ENCODE measurements at places on chromosomes 7 and 10.

- DNase-seq = no peak
These were observed 10.2 kb downstream of the CUTC start for GRCh38 chr10:99742254-99742653.

DNA sequence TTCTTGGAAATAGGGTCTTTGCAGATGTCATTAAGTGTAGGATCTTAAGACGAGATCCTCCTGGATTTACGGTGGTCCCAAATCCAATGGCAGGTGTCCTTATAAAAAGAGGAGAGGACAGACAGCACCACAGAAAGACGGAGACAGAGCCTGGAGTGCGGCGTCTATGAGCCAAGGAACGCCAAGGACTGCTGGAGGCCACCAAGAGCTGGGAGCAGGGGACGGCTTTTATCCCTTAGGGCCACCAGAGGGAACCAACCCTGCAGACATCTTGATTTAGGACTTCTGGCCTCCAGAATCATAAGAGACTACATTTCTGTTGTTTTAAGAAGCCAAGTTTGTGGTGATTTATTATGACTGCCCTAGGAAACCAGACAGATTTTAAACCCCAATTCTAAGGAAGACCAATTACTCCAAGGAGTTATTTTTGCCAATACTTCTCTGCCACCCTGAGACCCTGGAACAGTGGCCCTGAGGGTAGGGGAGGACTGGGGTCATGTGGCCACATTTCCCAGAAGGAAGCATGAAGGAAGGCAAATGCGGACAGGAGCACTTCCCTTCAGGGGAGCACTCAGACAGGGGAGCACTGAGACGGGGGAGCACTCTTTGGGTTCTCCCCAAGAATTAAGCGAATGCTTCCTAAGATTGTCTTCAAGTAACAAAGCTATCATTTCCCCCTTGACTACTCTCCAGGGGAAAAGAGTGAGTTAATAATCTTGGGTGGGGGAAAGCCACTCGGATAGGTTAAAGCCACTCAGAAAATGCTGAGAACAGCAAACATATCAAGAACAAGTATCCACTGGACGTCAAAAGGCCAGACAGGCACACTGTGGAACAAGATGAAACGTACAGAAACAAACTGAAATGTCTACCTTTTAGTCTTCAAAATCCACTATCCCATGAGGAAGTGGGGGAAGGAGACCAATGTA lies 67.5 kb downstream of the CHST15 start:
- DNase-seq = no peak

- DNase-seq = peak; percentile 99
These were observed 31.8 kb upstream of the VCL start for GRCh38 chr10:73965890-73966768.

GRCh38 chr7:28669330-28669729 lies 257.0 kb downstream of the CREB5 start:
- no peak for DNase-seq

- peak; percentile 97 for DNase-seq
These were observed 168.4 kb downstream of the SORCS3 start for GRCh38 chr10:104809288-104810090.

DNA sequence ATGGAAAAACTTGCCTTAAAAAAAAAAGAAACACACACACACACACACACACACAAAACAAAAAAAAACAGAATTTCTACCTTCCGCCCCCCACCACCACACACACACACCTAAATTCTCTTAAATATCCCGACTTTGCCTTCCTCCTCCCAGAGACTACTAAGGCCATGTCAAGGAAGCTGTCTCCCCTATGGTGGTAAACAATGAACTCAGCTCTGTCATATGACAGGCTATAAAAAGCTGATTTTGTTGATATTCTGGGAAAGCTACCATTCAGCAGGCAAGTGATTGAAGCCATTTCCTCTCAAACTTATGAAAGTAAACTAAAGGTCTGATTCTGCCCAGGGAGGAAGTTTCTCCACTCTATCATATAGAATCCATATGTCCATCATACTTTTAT lies 471.0 kb downstream of the GFRA1 start:
- DNase-seq = no peak

DNA sequence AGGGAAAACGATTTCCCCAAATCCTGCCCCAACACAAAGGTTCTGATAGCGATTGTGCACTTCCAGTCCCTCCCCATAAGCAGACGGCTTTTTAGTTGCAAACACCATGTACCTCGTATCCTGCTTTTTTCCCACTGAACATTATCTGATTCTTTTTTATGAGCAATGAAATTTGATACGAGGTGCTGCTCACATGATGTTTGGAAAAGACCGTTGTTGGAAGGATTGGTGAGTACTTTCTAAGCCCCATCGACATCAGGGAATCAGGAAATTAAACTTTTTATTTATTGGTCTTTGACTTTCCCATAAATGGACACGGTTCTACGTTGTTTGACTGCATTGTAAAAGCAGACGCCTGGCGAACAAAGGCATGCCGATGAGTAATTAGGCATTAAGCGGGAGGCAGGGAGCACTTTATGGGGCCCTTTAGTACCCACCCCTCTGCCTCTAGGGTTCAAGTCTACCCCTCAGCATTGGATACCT lies 49.4 kb downstream of the TEX36 start:
- DNase-seq = no peak

DNA sequence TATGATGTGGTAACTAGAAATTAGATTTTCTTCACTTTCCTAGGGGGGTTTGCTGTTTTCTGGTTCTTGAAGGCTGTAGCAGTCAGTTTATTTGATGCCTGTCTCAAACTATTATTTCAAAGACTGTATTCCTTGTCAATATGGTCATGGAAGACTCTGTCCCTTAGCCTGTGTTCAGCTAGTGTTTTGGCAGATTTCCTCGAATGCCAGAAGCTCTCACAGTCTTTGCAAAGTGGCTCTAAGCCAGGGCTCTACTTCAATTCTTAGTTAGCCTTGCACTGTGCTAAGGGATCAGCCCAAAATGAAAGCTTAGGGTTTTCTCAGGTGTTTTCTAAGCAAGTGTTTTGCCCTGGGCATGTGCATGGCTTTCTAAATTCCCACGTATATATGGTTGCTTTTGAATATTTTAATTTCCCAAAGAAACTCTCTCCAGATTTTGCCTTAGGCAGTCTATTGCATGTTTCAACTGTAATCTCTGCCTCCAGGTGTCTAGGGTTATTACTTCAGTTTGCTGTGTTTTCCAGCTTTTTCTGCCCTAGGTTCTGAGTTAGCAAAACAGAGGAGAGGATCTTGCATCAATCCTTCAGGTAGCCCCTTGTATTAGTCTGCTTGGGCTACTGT lies 7.2 kb upstream of the C1GALT1 start:
- DNase-seq = no peak

DNA sequence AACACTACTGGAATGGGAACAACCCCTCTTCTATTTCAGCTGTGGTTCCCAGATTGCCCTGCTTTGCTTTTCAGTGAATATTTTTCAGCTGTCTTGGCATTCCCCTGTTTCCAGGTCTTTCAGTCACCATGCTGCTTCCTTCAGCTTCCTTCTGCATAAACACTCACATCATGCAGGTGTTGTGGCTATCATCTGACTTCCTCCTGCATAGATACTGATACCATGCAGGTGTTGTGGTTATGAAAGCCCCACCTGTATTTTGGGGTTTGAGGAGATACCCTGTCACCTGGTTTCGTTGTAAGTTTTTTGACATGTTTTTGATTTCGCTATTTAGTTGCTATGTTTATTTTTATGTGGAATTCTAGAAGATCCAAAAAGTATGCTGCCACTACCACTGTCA lies 71.5 kb downstream of the SLC35B4 start:
- no peak for DNase-seq

DNA sequence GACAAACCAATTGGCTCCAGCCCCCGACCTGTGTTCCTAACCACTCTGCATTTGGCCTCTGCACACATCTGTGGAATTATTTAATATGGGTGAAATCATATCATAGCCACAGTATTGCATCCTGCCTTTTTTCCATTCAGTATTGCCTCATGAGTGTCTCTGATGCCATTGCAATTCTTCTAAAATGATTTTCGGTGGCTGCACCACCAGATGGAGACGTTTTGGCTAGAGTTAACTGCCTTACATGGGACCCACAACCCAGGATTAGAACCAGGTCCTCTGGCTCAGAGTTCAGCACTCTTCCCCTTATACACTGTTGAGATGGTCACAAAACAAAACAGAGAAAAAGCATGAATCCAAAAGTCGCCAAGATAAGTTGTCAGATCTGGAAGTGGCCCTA lies 180.8 kb downstream of the EMX2 start:
- DNase-seq = no peak

- DNase-seq = no peak
These were observed 222.3 kb upstream of the TMEM229A start for GRCh38 chr7:124255041-124255655.

- DNase-seq = no peak
These were observed 32.5 kb downstream of the KAZALD1 start for GRCh38 chr10:101094121-101094879.

- no peak for DNase-seq
These were observed 198.7 kb downstream of the THSD7A start for GRCh38 chr7:11633310-11633709.

- peak; percentile 87 for DNase-seq
These were observed 1.5 kb downstream of the LZTS2 start for GRCh38 chr10:101000915-101001658.

- no peak for DNase-seq
These were observed 66.8 kb upstream of the CHST15 start for GRCh38 chr10:124160176-124160575.

GRCh38 chr10:80598084-80598798 lies 60.5 kb downstream of the SH2D4B start:
- no peak for DNase-seq

GRCh38 chr10:114174695-114175188 lies 739 bp upstream of the CCDC186 start:
- no peak for DNase-seq

- DNase-seq = no peak
These were observed 96.1 kb downstream of the ARL4A start for GRCh38 chr7:12783421-12784095.

DNA sequence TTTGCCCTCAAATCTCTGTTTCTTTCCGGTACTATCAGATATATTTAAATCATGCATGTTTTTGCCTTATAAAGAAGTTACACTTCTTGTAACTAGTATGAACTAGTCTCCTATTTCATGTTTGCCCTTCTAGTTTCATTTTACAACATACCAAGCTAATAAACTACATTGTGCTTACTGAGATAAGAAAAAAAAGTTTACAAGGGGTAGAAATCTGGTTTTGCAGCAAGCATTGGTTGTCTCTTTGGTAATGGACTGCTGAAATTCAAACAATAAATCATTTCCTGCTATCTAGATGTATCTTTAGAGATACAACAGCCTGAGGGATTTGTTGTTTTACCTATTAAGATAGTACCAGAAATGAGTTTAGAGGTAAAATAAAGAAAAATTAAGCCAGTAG lies 18.8 kb downstream of the PTTG1IP2 start:
- DNase-seq = no peak

DNA sequence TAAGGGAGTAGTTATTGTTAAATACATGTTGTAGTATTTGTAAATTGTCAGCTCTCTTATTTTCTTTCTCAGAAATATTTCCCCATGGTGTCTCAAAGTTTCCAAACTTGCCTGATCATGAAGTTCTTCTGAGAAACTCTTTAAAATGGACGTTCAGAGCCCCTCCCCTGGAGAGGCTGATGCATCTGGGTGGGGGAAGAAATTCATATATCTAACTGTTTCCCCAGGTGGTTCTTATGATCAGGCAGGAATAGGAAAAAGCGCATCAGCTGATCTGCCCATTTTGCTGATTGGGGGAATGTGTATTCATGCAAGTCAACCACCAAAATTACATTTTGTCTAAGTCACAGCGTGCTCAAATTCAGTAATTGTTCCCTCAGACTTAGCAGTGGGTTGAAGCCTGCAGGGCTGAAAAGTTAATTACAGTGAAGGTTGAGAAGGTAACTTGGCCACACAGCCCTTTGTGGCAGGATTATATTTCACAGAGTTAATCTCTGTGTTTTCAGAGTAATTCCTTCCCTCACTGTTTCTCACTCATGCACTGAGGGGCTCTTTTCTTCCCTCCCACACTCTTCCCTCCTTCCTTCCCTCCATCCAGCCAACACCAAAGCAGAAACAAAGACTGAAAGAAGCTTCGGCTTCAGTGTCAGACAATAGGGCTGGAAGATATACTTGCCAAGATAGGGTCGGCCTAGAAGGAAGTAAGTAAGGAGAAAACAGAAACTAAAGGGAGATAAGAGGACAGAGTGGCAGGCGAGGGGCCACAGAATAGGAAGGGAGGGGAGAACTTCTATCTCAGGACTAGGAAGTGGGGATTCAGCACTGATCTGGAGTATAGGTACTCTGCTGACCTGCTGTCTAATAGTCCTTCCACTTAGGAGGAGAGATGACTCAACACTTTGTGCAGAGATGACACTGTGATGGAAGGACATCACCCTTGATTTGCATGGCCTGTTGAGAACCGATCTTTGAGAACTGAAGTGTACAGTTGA lies 50.5 kb upstream of the STARD3NL start:
- DNase-seq = no peak

DNA sequence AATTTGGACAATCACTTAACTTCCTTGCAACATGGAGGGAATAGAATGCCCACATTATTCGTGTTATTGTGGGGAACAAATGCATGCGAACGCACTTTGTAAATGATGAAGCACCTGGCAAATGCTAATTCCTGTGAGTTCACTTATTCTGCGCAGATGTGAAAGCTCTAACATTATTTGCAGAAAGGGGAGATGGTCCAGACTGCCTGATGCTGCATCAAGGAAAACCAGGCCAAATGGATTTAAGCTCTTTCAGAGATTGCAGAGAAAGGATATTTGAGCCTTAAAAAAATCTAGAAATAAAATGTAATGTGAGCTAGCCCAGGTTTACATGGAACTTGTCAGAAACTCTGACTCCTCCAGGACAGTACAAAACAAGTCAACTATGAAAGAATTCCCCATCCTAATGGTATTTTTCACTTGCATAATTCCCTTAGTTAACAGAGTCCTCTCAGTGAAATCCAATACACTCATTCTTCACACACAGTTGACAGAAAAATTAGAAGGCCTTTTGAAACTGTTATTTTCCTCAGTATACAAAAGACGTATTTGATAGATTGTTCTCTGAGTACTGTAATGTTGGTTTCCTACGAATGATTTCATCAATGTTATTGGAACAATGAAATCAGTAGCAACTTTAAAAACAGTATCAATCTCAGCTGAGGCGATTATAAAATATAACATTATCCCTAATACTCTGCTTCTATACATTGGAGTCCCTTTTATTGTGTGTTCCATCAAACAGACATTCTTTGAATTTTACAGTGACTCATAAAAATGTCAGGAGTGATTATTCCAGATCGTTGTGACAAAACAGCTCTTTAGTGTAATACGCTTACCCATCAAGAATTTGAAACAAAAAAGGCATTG lies 136.3 kb upstream of the ANK3 start:
- DNase-seq = no peak

- DNase-seq = no peak
These were observed 177.7 kb downstream of the CUX1 start for GRCh38 chr7:101995121-101995520.
